IMR-90 (cell line): ENCODE measurements at places on chromosomes 7 and 10. TPM values are rescaled to one million over a fixed set of nuclear protein-coding genes. Genes with fewer than 3 reads are reported as not detected.

Gene C10orf67
- 0.18 and 0.28 TPM in 2 replicates for total RNA-seq

Gene C10orf53
- not detected in 2 replicates for total RNA-seq

Gene ACTL6B
- total RNA-seq: not detected in 2 replicates

Gene ZNRF2
- total RNA-seq: 0.54 and 0.83 TPM in 2 replicates

Gene LEP
- not detected in 2 replicates for total RNA-seq

Gene GPC2
- 1.4 and 1.8 TPM in 2 replicates for total RNA-seq

Gene PNLIPRP2
- not detected in 2 replicates for total RNA-seq

Gene GIMAP4
- not detected in 2 replicates for total RNA-seq

Gene EBLN1
- not detected in 2 replicates for total RNA-seq

Gene HELLS
- total RNA-seq: 29.8 and 65.8 TPM in 2 replicates

Gene GPR26
- total RNA-seq: not detected in 2 replicates

Gene SPDYE5
- not detected in 2 replicates for total RNA-seq

Gene C7orf33
- total RNA-seq: not detected in 2 replicates

Gene BEND7
- total RNA-seq: 2.3 and 3.1 TPM in 2 replicates

- no peak within 1 kb of the TSS for H3K27ac ChIP-seq
- DNase-seq: no peak
- no peaks in the 10 kb centered on the region for H3K36me3 ChIP-seq
- H3K4me3 ChIP-seq: no peak within 1 kb of the TSS
Observed at GRCh38 chr10:70785190-70785589, at the start of gene TBATA. TSS of gene TBATA (minus strand) at chr10:70785377. CDS start at chr10:70783379, 1,998 bp downstream.

DNA sequence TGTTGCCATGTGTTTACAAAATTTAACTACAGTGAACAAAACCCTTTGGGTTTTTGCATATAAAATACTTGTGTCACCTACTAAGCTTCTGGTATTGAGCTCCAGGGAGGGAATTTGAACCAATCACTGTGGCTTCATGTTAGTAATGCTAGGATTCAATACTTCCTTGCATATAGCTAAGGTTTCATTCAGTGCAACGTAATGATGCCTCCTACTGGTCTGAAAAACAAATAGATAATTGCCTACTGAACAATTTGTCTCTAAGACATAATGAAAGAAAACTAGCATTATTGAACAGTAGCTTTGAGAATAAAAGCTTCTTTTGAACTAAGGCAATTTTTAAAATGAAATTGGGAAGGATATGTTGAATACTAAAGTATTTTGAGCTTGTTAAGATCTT is 244.4 kb downstream of the ZWINT start:
- no peaks in the 10 kb centered on the region for H3K36me3 ChIP-seq
- H3K4me3 ChIP-seq: no peak overlapping the region
- no peaks in the 10 kb centered on the region for H3K4me1 ChIP-seq
- no peaks in the 10 kb centered on the region for H3K27me3 ChIP-seq
- no peak overlapping the region for H3K27ac ChIP-seq

DNA sequence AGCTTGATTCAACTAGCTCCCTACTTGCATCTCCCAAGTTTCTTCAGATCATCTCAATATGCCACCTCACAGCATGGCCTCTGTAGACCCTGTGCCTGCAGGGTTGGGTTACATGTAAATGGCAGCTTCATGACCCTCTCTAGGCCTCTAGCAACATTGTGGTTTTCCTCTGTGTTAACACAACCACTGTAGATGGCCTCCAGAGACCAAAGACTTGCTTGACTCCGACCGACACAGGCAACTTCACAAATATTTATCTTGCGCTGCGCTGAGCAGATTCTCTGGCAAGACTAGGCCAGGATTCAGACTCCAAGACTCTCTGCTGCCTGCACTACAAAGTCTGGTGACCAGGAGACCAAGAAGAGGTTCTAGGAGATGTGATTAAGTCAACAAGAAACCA is 75.9 kb downstream of the CNOT4 start:
- no peaks in the 10 kb centered on the region for H3K27me3 ChIP-seq
- peaks cover 5% of the 10 kb centered on the region; the same call in 1 of the 2 replicates for H3K36me3 ChIP-seq
- no peak overlapping the region for H3K4me3 ChIP-seq
- no peak overlapping the region for H3K27ac ChIP-seq
- H3K4me1 ChIP-seq: no peaks in the 10 kb centered on the region
- no peak for DNase-seq

- DNase-seq: no peak
- H3K4me1 ChIP-seq: no peaks in the 10 kb centered on the region
- H3K4me3 ChIP-seq: no peak overlapping the region
- H3K36me3 ChIP-seq: no peaks in the 10 kb centered on the region
- H3K27me3 ChIP-seq: peaks cover 6% of the 10 kb centered on the region; the same call in 1 of the 2 replicates
Observed at GRCh38 chr10:113555751-113556150, 2.9 kb downstream of the HABP2 start.

GRCh38 chr10:33927347-33927746 is 592.9 kb upstream of the NRP1 start:
- no peaks in the 10 kb centered on the region for H3K4me1 ChIP-seq
- DNase-seq: no peak
- no peak overlapping the region for H3K4me3 ChIP-seq

- no peaks in the 10 kb centered on the region for H3K27me3 ChIP-seq
- no peak for DNase-seq
- peaks cover 6% of the 10 kb centered on the region; the same call in 1 of the 2 replicates for H3K4me1 ChIP-seq
- H3K4me3 ChIP-seq: no peak overlapping the region
Observed at GRCh38 chr10:129309565-129309964, 157.5 kb upstream of the MGMT start.

GRCh38 chr10:9285690-9286089 is 1231.2 kb downstream of the GATA3 start:
- H3K27me3 ChIP-seq: no peaks in the 10 kb centered on the region; the same call in 1 of the 2 replicates
- H3K36me3 ChIP-seq: no peaks in the 10 kb centered on the region
- no peak overlapping the region for H3K4me3 ChIP-seq
- H3K4me1 ChIP-seq: no peaks in the 10 kb centered on the region

- H3K4me3 ChIP-seq: no peak overlapping the region
- H3K27me3 ChIP-seq: no peaks in the 10 kb centered on the region
- no peaks in the 10 kb centered on the region for H3K36me3 ChIP-seq
- no peak for DNase-seq
- no peaks in the 10 kb centered on the region for H3K4me1 ChIP-seq
Observed at GRCh38 chr7:68074242-68074641, 1077.6 kb downstream of the TYW1 start.

GRCh38 chr10:87928996-87929395 is 65.6 kb downstream of the PTEN start:
- H3K4me3 ChIP-seq: no peak overlapping the region
- DNase-seq: no peak

DNA sequence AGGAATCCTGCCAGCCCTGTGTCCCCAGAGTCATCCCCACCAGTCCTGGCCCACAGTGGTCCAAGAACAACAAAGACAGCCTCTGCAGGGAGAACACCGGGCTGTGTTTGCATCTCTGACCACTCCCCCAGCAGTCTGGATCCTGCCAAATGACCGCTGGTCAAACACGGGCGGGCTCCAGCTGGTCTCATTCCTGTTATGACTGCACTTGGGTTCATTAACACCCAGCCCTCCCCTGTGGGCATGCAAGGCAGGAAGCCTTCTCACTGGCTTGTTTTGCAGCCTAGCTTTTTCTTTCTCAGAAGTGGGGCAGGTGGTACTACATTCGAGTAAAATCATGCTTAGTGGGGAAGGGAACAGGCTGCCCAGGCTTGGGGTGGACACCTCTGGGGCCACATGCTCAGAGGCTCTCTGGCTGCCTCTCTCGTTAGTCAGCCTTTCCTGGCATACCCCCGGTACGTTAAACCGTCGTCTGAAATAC is 190.0 kb downstream of the PLXNA4 start:
- DNase-seq: no peak
- no peaks in the 10 kb centered on the region for H3K4me1 ChIP-seq
- no peaks in the 10 kb centered on the region for H3K36me3 ChIP-seq
- no peaks in the 10 kb centered on the region for H3K27me3 ChIP-seq
- H3K4me3 ChIP-seq: no peak overlapping the region

- H3K27me3 ChIP-seq: no peaks in the 10 kb centered on the region
- peak; percentile 53 for DNase-seq
- no peaks in the 10 kb centered on the region for H3K36me3 ChIP-seq
- peaks cover 7% of the 10 kb centered on the region for H3K4me1 ChIP-seq
- H3K27ac ChIP-seq: no peak overlapping the region
- no peak overlapping the region for H3K4me3 ChIP-seq
Observed at GRCh38 chr7:17535776-17536175, 237.3 kb downstream of the AHR start.

- no peak overlapping the region for H3K27ac ChIP-seq
- DNase-seq: no peak
- H3K4me1 ChIP-seq: no peaks in the 10 kb centered on the region
- no peaks in the 10 kb centered on the region for H3K27me3 ChIP-seq
- no peak overlapping the region for H3K4me3 ChIP-seq
Observed at GRCh38 chr7:158063850-158064610, 523.6 kb downstream of the PTPRN2 start.

- H3K36me3 ChIP-seq: no peaks in the 10 kb centered on the region
- no peaks in the 10 kb centered on the region; the same call in 1 of the 2 replicates for H3K27me3 ChIP-seq
- H3K4me3 ChIP-seq: no peak overlapping the region
Observed at GRCh38 chr7:107014387-107015023, 30.0 kb upstream of the PRKAR2B start.

GRCh38 chr10:3949711-3950110 is 164.7 kb upstream of the KLF6 start:
- H3K4me3 ChIP-seq: no peak overlapping the region
- H3K27me3 ChIP-seq: no peaks in the 10 kb centered on the region
- DNase-seq: no peak

DNA sequence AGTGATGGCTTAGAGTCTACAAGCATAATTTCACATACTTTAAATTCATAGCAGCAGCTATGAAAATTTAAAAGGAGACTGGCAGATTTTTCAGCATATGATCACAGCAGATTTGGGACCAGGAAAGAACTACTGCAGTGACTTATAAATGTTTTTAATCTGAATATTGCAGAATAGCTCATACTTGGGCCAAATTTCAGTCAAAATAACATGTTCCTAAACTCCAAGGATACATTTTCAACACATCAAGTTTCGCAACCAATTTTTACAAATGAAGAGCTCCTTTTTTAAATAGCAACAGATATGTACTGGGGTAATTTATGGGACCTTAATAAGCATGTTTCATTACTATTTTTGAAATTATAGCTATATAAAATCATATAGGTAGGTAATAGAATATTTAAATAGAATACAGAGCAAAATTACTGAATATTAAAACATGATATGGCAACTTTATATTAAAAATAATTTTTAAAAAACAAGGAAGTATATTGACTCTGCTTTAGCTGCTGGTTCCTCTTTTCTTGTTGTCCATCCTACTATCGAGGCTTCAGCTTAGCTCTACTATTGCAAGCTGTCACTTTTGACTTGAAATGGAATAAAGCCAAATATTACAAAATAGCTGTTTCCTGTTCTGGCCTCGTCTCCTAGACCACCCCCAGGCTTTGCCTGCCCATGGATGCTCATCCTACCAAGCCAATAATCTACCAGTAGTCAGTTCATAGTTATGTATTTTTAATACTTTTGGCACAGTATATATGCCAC is 123.1 kb downstream of the NRBF2 start:
- no peak overlapping the region for H3K27ac ChIP-seq
- H3K4me3 ChIP-seq: no peak overlapping the region
- H3K27me3 ChIP-seq: no peaks in the 10 kb centered on the region

DNA sequence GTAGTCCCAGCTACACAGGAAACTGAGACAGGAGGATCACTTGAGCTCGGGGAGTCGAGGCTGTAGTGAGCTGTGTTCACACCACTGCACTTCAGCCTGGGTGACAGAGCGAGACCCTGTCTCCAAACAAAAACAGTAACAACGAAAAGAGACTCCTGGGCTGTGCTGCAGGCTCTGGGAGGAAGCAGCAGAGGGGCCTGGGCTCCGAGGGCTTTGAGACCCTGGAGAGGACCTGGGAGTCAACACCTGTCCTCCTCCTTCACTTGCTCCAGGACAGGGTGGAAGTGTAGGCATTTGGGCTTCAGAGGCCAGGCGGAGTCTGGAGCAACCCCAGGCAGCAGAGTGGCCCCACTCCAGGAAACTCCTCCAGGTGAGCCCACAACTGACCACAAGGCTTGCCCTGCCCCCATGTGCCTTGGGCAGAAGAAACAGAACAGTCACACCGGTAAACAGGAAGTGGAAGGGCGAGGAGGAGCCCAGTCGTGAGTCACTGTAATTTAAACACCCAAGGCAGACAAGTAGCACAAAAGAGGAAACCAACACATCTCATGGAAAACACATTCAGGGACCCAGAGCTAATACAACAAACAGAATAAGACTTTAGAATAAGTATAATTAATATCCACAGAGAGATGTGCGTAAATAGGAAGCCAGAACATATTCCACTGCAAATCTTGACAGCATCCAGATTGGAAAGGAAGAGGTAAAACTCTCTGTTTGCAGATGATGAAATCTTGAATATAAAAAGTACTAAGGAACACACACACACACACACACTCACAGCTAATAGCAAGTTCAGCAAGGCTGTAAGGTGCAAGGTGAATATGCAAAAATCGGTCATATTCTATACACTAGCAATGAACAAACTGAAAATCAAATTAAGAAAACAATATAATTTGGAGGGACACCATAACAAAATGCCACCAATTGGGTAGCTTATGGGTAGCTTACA is 20.5 kb upstream of the RASGEF1A start:
- peaks cover 3% of the 10 kb centered on the region; the same call in 1 of the 2 replicates for H3K27me3 ChIP-seq
- DNase-seq: no peak
- no peak overlapping the region for H3K4me3 ChIP-seq
- H3K4me1 ChIP-seq: no peaks in the 10 kb centered on the region
